ENCODE measurements at places on chromosomes 2 and 18.
A peak's percentile ranks its signal among the peaks of the same experiment; 100 is the strongest.

DNA sequence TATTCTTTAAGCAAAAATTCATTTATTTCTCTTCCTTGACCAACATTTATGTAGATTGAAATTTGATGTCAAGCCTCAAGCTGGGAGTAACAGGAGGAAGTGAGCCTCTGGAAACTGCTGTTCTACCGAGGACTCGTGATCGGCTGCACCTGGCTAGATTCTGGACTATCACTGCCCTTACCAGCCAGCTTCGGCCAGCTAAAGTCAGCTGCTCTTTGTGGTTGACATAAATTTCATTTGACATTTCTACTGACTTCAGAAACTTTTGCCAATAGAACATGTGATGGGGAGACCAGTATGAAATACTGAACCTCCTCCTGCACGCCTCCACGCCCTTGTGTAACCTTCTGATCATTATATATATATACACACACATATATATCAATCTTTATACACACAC lies 74.2 kb upstream of the RGPD5 start:
- DNase-seq, result no peak

- DNase-seq, result no peak
These were observed 23.6 kb downstream of the UGP2 start for GRCh38 chr2:63865159-63865799.

GRCh38 chr18:51108330-51108729 lies 78.3 kb downstream of the SMAD4 start:
- DNase-seq, result no peak

DNA sequence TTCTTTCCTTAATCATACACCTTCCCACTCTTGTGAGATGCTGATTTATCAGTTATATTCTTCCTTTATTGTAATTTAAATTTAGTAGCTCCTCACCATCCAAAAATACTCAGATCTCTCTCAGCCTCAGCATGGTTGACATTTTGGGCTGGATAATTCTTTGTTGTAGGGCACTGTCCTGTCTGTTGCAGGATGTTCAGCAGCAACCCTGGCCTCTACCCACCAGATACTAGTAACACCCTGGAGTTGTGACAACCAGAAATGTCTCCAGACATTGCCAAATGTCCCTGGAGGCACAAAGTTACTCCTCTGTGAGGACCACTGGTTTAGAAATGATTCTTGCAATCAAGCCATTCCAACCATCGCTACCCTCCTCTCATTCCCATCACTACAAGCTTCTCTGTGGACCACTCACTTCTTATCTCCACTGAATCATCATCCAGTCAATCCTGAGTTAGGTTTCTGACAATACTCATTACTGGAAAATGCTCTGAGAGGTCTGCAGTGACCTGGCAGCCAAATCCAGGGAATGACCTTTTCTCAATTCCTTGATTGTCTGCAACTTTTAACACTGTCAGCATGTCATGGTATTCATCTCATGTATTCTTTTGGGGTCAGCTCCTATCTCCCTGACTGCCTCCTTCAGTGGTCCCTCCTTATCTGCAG lies 43.3 kb downstream of the OSBPL6 start:
- DNase-seq, result no peak

DNA sequence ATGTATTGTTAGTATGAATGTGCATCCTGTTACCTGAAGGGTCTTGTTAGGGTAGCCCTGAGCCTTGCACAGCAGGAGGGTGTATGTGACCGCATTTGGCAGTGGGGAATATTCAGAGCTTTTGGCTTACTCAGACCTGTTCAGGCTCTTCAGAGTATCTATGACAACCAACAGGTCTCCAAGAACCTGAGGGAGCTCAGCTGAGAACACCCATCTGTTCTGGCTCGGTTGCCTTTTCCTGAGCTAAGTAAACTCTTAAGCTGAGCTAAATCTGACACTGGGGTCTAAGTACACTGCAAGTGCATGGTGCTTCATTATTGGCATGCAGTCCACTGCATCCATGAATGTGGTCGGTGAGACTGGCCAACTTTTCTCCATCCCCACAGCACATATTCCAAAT lies 92.4 kb upstream of the CHST9 start:
- no peak for DNase-seq

GRCh38 chr18:43303376-43303775 lies 26.1 kb upstream of the SYT4 start:
- DNase-seq, result no peak

GRCh38 chr2:129883121-129883520 lies 96.3 kb upstream of the RAB6C start:
- DNase-seq, result no peak

- DNase-seq, result no peak
These were observed 16.0 kb downstream of the CCNT2 start for GRCh38 chr2:134934641-134935040.

GRCh38 chr2:222878877-222879603 lies 18.2 kb downstream of the ACSL3 start:
- no peak for DNase-seq

DNA sequence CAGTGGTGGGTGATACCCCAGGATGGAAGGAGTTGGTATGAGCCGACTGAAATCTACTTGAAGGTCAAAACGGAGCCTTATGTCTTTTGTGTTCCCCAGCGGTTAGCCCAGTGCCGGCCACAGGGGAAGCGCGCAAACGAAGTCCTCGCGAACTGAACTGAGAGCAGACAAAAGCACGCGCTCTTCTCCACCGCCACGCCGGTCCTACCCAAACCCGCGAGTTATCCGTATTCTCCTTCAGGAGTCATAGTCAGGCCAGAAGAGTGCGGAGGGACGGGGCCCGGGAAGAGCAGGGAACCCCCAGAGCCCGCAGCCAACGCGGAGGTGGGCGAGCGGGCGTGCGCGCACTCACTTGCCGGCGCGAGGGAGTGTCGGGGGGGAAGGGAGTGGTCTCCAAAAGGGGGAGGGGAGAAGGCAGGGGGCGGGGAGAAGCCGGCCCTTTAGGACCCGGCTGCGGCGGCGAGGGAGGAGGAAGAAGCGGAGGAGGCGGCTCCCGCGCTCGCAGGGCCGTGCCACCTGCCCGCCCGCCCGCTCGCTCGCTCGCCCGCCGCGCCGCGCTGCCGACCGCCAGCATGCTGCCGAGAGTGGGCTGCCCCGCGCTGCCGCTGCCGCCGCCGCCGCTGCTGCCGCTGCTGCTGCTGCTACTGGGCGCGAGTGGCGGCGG lies at the start of gene IGFBP2:
TSS of gene IGFBP2 (plus strand) at position 469 of the 664 bp plus-strand sequence. CDS start at position 573, 104 bp downstream.
- no peak for DNase-seq

- DNase-seq, result no peak
These were observed 241.0 kb downstream of the FSIP2 start for GRCh38 chr2:185979546-185980071.

- DNase-seq, result no peak
These were observed 803.6 kb upstream of the ZEB2 start for GRCh38 chr2:145323512-145323911.

DNA sequence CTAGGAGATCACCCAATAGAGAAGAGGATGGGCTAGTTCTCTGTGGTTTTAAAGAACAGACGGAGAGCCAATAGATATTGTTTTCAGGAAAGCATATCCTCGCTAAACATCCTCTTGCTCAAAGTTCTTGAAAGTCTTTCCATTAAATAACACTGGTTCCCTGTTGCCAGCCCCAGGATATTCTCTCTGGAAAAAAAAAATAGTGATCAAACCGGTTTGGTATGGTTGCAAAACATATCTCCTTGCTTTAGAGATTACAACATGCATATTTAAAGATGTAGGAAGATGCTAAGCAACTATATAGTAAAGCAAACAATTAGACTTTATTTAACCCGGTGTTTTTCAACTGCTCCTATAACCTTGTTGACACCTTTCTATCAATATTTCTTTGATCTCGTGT lies 211.4 kb downstream of the CMPK2 start:
- no peak for DNase-seq

GRCh38 chr2:54419855-54420523 lies 36.1 kb upstream of the SPTBN1 start:
- no peak for DNase-seq

DNA sequence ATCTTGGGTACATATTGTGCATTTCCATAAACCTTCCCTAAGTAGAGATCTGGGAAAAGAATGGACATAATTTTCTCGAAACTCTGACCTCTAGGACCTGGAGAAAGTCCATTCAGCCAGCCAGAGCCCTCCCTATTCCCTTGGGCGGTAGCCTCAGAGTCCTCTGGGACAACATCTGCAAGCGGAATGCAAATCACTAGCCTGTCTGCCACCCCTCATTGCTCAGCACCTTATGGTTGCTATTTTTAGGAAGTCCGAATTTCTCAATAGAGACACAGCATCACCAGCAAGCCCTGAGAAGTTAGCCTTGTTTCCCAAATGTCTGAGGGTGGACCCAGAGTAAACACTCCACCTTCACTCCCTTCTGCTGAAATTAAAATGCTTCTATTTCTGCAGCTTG lies 17.6 kb upstream of the CD28 start:
- DNase-seq, result no peak

GRCh38 chr2:20523073-20523798 lies 76.4 kb downstream of the RHOB start:
- no peak for DNase-seq

DNA sequence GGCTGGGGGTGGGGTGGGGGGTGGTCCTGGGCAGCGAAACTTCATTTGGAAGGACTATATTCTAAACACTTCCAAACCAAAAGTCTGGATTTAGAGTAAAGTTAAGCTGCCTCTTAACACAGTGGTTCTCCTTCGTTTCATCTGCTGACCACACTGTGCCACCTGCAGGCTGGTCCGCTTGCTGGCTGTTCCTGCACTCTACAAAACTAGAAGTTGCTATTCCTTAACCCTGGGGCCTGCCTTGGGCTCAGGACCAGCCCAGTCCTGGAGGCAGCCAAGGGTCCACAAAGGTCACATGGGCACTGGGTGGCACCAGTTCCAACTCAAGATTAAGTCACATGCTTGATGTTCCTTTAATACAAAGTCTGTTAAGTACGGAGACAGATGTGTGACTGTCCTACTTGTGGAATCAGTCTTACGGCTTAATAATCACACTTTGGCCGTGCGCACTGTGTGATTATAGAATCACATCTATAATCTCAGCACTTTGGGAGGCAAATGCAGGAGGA lies 195.4 kb downstream of the FAM210A start:
- peak; percentile 65 for DNase-seq

- no peak for DNase-seq
These were observed 314.0 kb upstream of the REV1 start for GRCh38 chr2:99803846-99804245.

- DNase-seq, result no peak
These were observed 83.3 kb upstream of the CAVIN2 start for GRCh38 chr2:191930205-191930604.

- DNase-seq, result peak; percentile 56
These were observed 178.1 kb upstream of the PKDCC start for GRCh38 chr2:41869542-41870264.

GRCh38 chr18:63762518-63762917 lies 12.7 kb upstream of the SERPINB7 start:
- DNase-seq, result no peak

- no peak for DNase-seq
These were observed 3.9 kb upstream of the TTC39C start for GRCh38 chr18:24010673-24011072.

- DNase-seq, result peak; percentile 13
These were observed 1.5 kb downstream of the PXDN start for GRCh38 chr2:1742681-1743395.

GRCh38 chr18:55841314-55841713 lies 253.3 kb upstream of the TCF4 start:
- DNase-seq, result no peak

GRCh38 chr2:215271446-215271845 lies 40.4 kb upstream of the ATIC start:
- no peak for DNase-seq

- no peak for DNase-seq
These were observed 70.6 kb upstream of the LINC00305 start for GRCh38 chr18:64219517-64219916.

- no peak for DNase-seq
These were observed 327.4 kb downstream of the RND3 start for GRCh38 chr2:150160058-150160457.

DNA sequence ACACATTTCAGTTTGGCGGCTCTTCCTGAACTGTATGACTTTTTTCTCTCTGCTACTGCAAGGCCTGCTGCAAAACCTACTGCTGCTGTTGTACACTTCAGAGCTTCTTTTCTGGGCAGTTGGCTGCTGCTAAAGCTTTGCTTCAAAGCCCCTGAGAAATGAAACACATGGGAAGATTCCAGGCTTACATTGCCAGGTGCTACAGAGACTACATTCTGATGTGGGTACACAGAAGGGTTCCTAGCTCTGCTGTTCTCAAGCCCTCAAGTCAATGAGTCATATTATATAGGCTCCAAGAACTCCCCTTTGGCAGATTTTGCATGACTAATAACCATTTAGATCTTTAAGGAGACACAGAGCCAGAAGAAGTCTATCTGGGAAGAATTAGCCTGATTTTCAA lies 12.9 kb upstream of the PGAP1 start:
- no peak for DNase-seq

- DNase-seq, result no peak
These were observed 7.1 kb downstream of the NFE2L2 start for GRCh38 chr2:177257471-177257870.

- no peak for DNase-seq
These were observed 293.5 kb downstream of the ARHGAP15 start for GRCh38 chr2:143422681-143423080.

DNA sequence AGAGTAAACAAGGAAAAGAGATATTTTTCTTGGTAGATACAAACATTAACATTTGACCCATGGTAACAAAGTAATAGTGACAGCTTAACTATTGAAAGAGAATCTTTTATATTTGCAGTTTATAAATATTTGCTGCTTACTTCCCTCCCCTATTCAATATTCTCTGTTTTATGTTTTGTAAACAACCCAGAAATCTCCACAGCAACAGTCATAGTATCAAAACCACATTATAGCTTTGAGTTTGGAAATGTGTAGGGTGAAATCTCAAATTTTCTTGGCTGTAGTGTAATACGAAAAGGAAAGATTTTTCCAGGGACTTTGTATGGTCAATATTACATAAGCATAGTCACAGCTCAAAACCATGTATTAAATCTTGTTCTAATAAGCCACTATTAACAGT lies 511.2 kb downstream of the METTL4 start:
- no peak for DNase-seq

GRCh38 chr18:28115149-28115550 lies 61.8 kb downstream of the CDH2 start:
- no peak for DNase-seq

DNA sequence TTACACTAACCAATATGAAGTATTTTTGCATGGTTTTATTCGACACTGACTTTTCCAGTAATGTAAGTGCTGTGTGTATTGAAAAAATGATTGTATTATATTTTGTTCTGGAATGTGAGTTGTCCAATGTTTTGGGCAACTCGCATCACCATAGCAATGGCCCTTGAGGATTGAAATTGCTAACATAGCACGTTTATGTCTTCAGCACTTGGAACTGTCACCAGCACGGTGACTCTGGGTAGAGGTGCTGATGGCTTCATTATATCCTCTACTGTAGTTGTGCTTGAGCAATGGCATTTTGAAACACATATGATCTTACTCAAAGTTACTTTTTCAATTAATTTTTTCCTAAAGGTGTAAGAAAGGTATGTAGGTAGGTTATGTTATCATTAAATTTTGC lies 271.5 kb downstream of the ACTR3 start:
- DNase-seq, result no peak

- no peak for DNase-seq
These were observed 416.6 kb upstream of the ACVR2A start for GRCh38 chr2:147428120-147428747.

- no peak for DNase-seq
These were observed 114.2 kb downstream of the SGPP2 start for GRCh38 chr2:222538535-222538934.
